ENCODE measurements at places on chromosomes 16 and 17. TPM values are rescaled to one million over a fixed set of nuclear protein-coding genes. Genes with fewer than 3 reads are reported as not detected.

DNA sequence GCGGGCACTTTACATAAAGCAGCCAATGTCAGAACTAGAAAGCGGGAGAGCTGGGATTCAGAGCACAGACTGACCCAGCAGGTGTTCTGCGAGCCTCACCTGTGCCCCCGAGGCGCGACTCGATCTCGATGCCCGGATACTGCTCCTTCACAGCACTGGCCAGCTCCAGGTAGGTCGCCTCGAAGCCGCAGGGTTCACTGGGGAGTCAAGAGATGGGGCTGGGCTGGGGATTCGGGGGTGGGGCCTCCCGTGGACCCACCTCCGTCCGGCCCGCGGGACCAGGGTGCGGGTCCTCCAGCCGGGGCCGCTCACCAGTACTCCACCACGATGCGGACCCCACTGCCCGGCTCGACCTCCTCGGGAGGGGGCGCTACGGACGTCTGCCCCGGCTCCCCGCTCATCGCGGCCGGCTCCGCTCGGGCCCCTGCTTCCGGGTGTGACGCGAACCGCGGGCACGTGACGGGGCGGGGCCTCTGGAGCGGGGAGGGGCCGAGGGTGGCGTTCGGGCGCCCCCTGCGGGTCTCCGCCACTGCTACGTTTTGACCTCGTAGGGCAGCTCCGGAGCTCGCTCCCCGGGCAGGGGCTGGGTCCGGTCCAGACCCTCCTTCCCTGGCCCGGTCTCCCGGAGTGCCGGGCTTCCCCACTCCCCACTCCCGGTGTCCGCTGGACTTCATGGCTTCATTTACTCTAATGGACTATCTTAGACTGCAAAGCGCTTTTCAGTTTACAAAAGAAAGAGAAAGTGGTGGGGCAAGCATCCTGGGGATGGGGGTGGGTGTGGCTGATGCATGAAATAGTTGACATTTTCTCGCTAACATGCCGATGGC, at the start of gene MIEN1:
Gene MIEN1, minus strand, starts transcription at position 438 of the 827 bp plus-strand sequence. Its CDS starts 37 bp downstream, at position 401.
- DNase-seq = peak; percentile 94

Gene FGF11
- 5.4 TPM for total RNA-seq

DNA sequence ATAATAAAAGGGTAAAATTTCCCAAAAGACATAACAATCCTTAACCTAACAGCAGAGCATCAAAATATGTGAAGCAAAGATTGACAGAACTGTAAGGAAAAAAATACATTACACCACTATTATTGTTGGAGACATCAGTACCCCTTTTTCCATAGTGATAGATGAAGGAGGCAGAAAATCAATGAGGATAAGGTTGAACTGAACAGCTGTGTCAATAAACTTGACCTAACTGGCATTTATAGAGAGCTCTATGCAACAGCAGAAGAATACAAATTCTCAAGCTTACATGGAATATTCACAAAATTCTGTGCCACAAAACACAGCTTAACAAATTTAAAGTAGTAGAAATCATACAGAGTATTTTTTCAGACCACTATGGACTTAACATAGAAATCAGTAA, 195.0 kb upstream of the ELAC2 start:
- DNase-seq = no peak

DNA sequence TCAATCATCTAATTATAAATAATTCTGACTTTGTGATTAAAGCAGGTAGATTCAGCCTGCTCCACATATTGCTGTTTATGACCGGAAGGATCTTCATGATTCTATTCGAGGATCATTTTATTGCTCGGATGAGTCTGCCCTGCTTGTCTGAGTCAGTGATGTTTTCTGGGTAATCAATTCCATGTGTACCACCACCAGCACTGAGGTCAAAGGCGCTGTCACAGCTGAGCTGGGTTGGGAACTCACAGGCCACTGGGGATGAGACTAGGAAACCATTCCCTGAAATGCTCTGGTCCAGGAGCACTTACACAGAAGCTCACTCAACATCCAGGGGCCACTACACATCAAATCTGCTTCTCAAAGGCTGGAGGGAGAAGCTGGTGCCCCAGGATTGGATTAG, 30.4 kb upstream of the ERN1 start:
- no peak for DNase-seq

Gene MPV17L
- total RNA-seq = 14.8 TPM

Gene EIF1
- total RNA-seq = 261 TPM

- DNase-seq = no peak
Observed at GRCh38 chr16:50401355-50401754, 32.6 kb upstream of the BRD7 start.

DNA sequence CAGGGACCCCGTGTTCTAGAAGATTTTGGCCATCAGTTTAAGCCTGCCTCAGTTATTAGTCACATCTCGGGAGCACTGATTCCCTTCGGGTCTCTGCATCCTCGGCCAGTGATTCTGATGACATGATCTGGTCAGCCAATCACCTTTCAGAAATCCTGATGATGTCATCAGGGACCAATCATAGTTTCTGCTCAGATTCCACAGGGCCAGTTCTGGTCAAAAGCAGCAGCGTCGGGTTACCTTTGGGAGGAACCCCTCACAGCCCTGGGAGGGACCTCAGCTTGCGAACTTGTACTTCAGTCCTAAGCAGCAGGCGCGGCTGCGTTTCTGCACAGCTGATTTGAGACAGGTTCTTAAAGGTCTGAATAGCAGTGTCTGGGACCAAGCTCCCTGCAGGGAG, 13.9 kb downstream of the KDM8 start:
- DNase-seq = peak; percentile 77

GRCh38 chr17:79615926-79616325, 5.1 kb upstream of the RBFOX3 start:
- DNase-seq = no peak

GRCh38 chr16:27199736-27200135, 3.6 kb upstream of the KDM8 start:
- DNase-seq = no peak

Gene KRTAP1-5
- not detected for total RNA-seq

Data from tongue (tissue), 3 donors.